Transverse colon (tissue), 4 donors: ENCODE measurements at places on chromosomes 1 and 21.
A peak's percentile ranks its signal among the peaks of the same experiment; 100 is the strongest.

DNA sequence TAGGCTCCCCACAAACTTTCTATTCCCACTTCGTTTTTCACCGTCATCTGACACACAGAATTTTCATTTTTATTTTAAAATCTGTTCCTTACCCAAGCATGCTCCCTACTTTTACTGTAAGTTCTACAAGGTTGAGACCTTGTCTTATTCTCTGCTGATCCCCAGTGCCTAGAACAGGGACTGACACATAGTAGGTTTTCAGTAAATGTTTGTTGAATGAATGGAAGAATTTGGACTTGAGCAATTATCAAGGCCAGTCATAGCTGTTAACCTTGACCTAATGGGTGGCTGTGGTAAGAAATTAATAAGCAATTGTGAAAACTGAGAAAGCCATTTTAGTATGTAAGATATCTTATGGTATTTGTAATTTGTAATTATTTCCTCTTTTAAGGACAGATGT lies 71.1 kb downstream of the LAMC1 start:
- DNase-seq = no peak

DNA sequence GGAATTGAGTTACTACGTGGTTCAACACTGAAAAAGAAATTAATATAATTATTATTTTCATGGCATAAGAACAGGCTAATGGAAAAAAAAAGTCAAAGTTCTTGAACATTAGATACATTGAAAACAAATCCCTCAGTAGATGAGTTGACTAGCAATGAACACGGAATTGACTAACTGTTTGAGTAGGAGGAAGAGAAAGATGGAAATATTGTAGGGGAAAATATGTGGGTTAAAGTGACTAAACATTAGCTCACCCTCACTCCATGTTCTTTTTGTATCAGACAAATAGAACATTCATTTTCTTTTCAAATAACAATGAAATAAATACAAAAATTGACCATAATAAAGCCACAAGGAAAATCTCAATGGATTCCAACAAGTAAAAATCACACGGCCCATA lies 84.3 kb downstream of the KCNK2 start:
- DNase-seq = no peak

GRCh38 chr21:34299168-34299539 lies 64.7 kb upstream of the KCNE2 start:
- DNase-seq = no peak

GRCh38 chr1:37159102-37159501 lies 124.8 kb upstream of the GRIK3 start:
- DNase-seq = no peak

GRCh38 chr1:109201123-109201703 lies 12.5 kb upstream of the SARS1 start:
- DNase-seq = peak; percentile 60
